ENCODE measurements at places on chromosomes 4 and X. TPM values are rescaled to one million over a fixed set of nuclear protein-coding genes. Genes with fewer than 3 reads are reported as not detected.

Gene PPP4R3C
- not detected for total RNA-seq

Gene FSTL5
- not detected for total RNA-seq

Gene HS3ST1
- total RNA-seq = 0.35 TPM

Gene REELD1
- total RNA-seq = not detected

Gene SH2D1A
- total RNA-seq = not detected

Gene AFF2
- total RNA-seq = not detected

Gene MAGEC3
- not detected for total RNA-seq

Gene GATA1
- total RNA-seq = not detected

Gene PGAM4
- total RNA-seq = 0.44 TPM

Gene RBMXL3
- not detected for total RNA-seq

Gene ETNPPL
- total RNA-seq = not detected

Gene PRR32
- total RNA-seq = not detected

Gene GRPR
- total RNA-seq = not detected

Gene KLHL13
- 0.28 TPM for total RNA-seq

Gene GABRE
- 7.8 TPM for total RNA-seq

Gene RTL9
- total RNA-seq = 0.15 TPM

Gene TMEM150C
- 1.2 TPM for total RNA-seq

Gene PCDH18
- not detected for total RNA-seq

Gene MAGED4
- 8.9 TPM for total RNA-seq

Measured in A549 treated with dexamethasone at 1 μM for 4 hours (cell line).